ENCODE measurements at places on chromosomes 3 and 15.

DNA sequence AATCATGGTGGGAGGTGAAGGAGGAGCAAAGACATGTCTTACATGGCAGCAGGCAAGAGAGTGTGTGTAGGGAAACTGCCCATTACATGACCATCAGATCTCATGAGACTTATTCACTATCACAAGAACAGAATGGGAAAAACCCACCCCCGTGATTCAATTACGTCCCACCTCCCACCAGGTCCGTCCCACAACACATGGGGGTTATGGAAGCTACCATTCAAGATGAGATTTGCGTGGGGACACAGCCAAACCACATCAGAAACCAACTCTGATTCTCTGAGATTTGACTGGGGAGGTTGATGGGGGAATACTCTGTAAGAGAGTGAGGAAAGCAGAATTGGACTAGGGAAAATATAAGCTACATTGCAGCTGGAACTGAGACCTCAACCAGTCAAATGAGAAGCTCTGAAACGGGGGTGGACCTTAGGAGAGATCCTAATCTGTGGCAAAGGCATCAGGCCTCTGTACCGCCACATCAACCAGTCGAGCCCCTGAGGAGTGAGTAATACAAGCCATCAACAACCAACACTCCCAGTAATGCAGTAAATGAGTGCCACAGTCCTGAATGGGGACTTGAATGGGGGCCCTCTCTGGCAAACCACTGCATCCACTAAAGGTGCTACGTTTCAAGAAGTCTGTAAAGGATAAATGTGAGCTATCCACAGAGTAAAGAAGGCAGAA is 207.9 kb upstream of the GADL1 start:
- DNase-seq, result no peak

DNA sequence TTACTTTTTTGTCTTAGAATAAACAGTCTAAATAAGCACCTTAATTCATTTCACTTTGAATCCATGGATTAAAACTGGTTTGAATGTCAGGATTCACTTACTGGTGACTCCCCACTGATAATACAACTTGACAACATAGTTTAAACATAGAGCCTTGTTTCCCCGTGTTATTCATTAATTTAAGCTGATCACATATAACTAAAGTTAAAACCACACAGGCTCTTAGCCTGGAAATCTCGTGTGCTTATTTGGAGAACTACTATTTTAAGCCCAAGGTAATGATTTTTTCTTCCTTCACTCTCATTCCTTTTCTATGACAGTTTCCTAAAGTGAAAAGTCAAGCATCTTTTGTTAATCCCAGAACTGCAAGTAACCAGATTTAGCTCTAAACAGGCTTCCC is 64.2 kb downstream of the HACD2 start:
- no peak for DNase-seq

- DNase-seq, result no peak
These were observed 14.2 kb downstream of the CIB1 start for GRCh38 chr15:90219421-90220141.

DNA sequence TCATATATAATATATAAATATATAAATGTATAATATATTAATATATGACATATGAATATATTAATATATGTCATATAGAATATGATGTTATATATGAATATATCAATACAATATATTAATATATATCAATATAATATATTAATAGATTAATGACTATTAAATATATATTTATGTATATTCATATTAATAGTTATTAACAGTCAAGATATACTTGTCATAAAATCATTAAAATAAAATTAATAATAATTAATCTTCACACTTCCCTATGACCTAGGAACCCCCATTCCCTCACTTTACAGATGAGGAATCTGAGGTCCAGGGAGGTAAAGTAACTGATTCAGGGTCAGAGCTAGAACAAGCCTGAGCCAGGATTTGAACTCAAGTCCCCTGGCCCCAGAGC is 70.6 kb upstream of the SLC6A11 start:
- no peak for DNase-seq

DNA sequence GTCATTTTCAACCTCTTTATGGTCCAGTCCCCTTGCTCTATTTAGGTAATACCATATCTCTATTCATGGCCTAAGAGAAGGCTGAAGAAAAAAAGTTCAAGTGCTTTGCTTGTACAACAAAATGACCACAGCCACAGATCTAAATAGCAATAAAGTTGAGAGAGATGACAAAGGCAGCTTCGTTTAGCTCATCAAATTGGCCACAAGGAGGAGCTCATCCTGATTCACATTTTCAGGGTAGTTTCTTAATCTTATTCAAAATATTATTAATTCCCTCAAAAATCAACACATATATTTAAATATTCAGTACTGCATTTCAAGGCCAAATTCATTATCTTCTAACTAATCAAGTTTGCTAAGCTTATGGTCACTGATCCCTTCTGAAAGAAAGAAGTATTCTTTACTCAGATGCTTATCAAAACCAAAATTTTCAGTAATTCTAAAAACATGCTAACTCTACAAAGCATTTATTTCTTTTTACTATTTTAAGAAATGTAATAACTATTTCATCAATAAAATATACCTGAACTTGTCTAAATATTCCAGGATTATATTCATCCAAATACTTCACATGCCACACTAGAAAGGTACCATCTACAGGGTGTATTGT is 85.5 kb downstream of the DMXL2 start:
- no peak for DNase-seq

DNA sequence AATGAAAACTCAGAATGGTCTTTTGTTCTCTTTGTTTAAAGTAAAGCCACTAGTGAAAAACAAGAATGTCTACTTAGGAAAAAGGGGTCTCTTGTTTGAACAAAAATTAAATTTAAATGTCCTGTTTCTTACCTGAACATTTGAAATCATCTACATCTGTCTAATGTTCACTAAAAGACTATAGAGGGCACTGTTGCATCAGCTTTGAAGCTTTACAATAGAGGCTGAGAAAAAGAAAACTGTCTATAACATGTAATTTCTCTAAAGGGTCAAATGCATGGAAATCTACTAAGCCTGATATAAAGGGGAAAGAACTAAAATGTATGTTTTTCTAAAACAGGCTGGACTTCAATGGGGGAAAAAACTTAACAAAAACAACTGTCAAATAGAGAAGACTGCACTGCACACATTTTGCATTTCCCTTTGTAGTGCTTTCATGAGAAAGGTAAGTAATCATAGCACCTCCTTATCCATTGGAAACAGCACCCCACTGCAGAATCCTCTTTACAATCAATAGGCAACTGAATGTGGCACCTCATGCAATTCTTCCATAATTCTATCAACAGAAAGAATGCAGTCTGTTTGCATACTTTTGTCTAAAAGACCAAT is 26.3 kb downstream of the DPH6 start:
- no peak for DNase-seq

GRCh38 chr3:1200371-1200770 is 107.5 kb downstream of the CNTN6 start:
- DNase-seq, result no peak

GRCh38 chr15:68763063-68763462 is 57.6 kb downstream of the ANP32A start:
- no peak for DNase-seq

DNA sequence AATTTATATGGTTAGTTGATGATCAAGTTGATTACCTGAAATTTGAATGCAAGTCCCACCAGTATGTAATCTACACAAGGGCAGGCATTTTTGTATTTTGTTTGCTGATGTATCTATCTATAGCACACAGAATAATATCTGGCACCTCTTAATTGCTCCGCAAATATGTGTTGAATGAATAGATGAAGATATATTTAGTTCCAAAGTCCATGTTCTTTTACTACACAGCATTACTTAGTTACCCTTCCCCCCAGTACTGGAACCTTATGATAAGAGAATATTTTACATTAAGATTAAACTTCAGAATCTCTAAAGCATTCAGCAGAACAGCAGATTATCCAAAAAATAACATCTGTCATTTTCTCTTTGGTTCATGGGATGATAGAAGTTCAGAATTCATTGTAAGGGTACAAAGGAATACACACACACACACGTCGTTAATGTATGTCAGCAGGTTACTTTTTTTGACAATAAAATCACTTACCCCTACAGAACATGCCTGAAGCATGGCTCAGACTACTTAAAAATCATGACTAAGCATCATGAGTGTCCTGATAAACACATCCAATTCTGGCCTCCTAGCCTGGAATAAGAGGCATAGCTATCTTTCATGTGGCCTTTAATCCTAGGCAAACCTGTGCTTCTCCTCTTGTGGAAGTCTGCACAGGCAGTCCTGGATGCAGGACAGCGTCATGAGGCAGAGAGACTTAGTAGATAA is 148.9 kb upstream of the TBC1D5 start:
- DNase-seq, result no peak

- no peak for DNase-seq
These were observed 28.2 kb downstream of the PPP4R2 start for GRCh38 chr3:73024836-73025235.

DNA sequence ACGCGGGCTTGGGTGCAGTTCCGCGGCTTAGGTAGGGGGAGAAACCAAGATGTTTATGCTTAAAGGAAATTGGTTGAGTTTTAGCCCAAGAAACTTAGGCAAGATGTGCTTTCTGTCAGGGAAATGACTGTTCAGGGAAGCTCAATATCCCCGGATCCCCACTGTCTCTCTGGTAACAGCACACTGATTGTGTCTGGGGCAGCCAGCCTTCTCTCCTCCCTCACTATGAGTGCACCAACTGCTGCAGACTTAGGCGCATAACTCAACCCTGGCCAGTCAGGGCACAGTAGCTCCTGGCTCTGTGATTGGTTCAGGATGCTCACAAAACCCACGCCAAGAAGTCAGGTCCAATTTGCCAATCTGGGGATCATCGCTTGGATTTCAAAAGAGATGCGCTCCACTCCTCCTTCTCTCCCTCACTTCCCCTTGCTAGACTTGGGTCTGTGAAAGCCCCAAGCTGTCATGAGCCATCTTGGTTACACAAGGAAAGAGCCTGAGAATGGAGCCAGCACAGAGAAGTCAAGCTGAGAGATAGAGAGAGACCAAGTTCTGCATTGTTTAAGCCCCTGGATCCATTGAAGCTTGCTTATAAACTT is 42.5 kb upstream of the CACNA2D3 start:
- no peak for DNase-seq

- DNase-seq, result no peak
These were observed 697 bp upstream of the RAB5A start for GRCh38 chr3:19945969-19946831.

GRCh38 chr3:3066378-3066777 is 43.8 kb downstream of the IL5RA start:
- DNase-seq, result no peak

GRCh38 chr3:118628704-118629341 is 405.8 kb downstream of the IGSF11 start:
- no peak for DNase-seq

DNA sequence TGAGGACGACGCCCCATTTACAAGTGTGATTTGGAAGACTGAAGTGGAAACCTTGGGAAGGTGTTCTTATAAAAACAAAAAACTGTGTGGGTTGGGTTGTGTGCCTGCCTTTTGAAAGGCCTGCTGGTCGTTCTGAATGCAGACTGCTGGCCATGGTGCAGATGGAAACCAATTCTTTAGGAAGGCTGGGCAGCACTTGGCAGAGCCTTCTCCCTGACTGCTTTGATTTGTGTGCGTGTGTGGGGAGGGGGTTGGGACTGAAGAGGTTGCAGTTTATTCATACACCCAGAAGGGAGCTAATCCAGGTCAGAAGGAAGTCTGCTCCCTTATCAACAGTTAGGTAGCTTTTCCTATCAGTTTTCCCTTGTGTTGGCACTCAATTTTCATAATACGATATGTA is 288.7 kb downstream of the SOX2 start:
- DNase-seq, result no peak

DNA sequence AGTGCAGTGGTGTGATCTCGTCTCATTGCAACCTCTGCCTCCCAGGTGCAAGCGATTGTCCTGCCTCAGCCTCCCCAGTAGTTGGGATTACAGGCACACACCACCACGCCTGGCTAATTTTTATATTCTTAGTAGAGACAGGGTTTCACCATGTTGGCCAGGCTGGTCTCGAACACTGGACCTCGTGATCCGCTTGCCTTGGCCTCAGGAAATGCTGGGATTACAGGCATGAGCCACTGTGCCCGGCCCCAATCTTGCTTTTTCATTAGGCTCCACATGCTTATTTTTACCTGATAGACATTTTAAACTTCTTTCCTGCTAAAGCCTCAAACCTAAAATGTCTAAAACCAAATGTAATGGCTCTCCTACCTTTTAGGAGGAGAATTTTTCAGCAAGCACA is 817.0 kb upstream of the NECTIN3 start:
- no peak for DNase-seq

DNA sequence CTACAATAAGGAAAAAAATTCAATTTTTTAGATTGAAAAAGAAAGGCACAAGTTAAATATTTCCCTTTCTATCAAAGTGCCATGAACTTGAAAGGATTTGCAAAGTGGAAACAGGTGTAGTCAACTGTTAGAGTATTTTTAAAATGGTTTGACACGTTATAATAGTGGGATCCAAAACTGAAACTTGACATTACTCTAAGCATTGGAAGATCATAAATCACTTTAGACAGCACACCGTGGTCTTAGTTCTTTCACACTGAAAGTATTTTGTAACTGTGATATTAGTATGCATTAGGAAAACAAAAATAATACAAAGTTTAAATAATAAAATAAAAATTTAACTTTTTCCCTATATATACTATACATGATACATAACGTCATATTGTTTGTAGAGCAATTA is 933.1 kb downstream of the EPHA3 start:
- DNase-seq, result no peak

DNA sequence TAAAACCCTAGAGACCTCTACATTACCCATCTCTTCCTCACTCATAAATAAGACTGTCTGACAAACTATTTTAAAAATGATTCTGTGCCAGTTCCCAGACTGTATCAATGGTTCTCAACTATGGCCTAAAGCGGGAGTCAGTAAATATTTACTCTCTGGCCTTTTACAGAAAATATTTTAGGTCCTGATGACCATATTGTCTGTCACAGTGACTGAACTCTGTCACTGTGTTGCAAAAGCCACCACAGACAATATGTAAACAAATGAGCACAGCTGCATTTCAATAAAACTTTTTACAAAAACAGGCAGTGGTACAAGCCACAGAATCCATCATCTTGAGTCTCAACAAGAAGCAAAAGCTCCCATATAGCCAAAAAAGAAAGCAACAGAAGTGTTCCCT is 45.4 kb downstream of the PLOD2 start:
- DNase-seq, result no peak

GRCh38 chr3:54357301-54357700 is 234.9 kb downstream of the CACNA2D3 start:
- no peak for DNase-seq

GRCh38 chr3:8663177-8664061 is 18.8 kb upstream of the SSUH2 start:
- no peak for DNase-seq

- no peak for DNase-seq
These were observed 25.6 kb upstream of the GPR171 start for GRCh38 chr3:151228666-151229040.
